ENCODE measurements at places on chromosomes 6 and 20.
A peak's percentile ranks its signal among the peaks of the same experiment; 100 is the strongest.

- no peak for DNase-seq
These were observed 207.4 kb downstream of the SOX4 start for GRCh38 chr6:21800948-21801438.

DNA sequence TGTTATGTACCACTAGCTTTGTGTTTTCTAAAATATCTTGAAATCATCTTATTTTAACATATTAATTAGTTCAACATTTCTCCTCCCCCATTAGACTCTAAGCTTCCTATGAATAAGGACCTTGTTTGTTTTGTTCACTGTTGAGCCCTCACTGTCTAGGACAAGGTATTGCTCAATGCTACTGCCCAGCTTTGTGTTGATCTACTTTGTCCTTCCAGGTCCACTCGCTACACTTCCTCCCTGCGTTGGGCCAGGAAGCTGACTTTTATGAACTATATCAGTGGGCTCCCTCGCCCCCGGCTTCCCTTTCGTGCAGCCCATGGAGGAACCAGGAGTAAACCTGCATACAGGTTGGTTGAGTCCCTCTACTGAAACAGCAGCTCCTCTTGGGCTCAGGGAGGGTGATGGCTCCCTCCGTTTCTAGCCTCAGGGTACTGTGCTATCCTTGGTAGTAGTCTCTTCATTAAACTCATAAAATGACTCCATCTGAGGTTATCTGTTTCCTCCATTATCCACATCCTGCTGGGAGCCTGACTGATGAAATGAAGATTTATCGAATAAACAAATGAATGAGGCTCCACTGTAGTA is 272.5 kb downstream of the CLIC5 start:
- no peak for DNase-seq

DNA sequence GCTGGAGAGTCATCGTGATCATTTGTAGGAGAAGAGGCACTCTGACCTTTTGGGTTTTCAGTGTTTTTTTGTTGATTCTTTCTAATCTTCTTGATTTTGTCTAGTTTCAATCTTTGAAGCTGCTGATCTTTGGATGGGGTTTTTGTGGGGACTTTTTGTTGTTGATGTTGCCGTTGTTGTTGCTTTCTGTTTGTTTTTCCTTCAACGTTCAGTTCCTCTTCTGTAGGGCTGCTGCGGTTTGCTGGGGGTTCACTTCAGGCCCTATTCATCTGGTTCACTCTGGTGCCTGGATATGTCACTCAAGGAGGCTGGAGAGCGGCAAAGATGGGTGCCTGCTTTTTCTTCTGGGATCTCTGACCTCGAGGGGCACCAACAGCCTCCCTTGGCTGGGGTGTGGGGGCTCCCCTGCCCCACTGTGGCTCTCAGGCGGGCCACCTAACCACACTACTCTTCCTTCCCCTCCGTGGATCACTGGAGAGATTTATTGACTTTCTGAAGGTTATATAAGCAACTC is 21.5 kb upstream of the TMEM244 start:
- DNase-seq = no peak

DNA sequence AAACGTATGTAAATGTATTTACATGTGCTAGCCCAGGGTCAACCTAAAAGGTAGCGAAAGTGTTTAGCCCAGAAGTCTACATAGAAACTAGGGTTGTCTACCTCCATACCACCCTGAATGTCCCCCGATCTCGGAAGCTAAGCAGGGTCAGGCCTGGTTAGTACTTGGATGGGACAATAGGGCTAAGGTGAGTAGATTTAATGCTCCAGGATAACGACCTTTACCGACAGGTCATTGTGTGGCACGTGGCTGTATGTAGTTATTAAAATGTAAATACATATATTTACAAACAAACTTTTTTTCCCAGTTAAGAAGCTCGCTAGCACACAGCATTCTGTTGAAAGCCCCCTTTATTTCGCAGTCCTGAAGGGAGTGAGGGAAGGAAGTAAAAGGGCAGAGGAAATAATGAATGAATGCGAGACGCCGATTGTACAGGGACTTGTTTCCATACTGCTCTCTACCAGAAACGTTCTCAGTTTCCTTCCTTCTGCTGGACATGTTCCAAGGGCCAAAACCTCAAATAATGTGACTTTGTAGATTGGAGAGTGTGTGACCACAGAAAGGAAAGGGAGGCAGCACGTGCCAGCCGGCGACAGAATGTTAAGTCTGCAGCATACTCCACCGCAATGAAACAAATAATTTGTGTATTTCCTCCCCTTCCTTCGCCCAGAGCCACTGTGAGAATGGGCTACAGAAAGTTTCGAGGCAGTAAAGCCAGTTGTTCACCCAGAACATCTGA is 612 bp downstream of the ADAT2 start:
- peak; percentile 56 for DNase-seq

DNA sequence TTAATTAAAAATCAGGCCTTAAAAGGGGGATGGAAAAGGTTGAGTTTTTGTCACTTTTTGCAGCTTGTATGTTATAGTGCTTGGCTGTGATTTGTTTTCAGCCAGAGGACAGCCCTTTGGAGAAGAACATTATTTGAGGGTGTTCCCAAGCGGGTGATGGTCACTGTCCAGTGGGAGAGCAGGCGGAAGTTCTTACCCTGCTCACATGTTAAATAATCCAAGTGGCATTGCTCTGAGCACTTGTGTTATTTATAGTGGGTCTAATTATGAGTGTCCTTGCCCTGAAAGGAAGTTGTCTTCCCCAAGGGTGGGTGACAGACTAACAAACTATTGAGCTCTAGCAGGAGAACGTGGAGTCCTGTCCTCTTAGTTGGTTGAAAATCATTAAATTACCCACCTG is 49.5 kb downstream of the DOK5 start:
- no peak for DNase-seq
